ENCODE measurements at places on chromosomes 6 and 20. TPM values are rescaled to one million over a fixed set of nuclear protein-coding genes. Genes with fewer than 3 reads are reported as not detected.

Gene SLA2
- total RNA-seq = not detected

Gene SYCP2
- total RNA-seq = 0.28 TPM

Gene KIAA0408
- total RNA-seq = not detected

Gene MYLK4
- total RNA-seq = 0.66 TPM

Gene BLTP3A
- 7.5 TPM for total RNA-seq

Gene LCA5
- total RNA-seq = 6.1 TPM

Gene MYO6
- total RNA-seq = 25.2 TPM

DNA sequence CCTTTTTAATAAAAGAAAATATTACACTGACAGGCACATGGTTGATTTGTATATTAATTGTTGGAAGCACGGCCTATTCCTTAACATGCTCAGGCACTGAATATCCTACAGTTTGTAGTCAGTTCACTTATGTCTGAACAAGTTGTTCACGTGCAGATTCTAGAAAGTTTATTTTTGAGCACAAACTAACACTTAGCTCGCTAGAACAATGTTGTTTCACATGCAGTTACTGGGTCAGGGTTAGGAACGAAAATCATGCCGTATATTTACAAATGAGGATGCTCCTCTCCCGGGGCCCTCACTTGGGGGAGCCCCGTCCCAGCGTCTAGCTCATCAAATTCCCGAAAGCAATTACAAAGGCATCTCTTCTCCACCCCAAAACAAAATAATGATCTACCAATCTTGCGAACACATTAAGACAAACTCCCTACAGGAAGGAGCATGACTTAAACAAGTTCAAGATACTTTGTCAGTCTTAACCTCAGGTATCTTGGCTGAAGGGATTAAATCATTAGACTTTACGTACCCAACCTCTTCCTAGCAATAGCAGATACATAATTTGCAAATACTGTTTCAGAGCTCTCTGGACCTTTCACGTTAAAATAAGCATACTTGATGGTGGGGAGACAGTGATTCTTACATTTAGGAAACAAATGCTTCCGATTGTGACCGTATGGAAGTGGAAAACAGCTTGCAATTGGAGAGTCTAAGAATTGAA is 1.5 kb downstream of the MAP7 start:
- no peak for DNase-seq

GRCh38 chr20:62148908-62149314 is 5.3 kb downstream of the SS18L1 start:
- DNase-seq = no peak

- DNase-seq = no peak
Observed at GRCh38 chr6:143337201-143337949, 113.1 kb downstream of the ADAT2 start.

GRCh38 chr6:63899550-63899949 is 263.9 kb downstream of the PHF3 start:
- DNase-seq = no peak

- DNase-seq = no peak
Observed at GRCh38 chr6:138847884-138848283, 52.0 kb downstream of the ECT2L start.

DNA sequence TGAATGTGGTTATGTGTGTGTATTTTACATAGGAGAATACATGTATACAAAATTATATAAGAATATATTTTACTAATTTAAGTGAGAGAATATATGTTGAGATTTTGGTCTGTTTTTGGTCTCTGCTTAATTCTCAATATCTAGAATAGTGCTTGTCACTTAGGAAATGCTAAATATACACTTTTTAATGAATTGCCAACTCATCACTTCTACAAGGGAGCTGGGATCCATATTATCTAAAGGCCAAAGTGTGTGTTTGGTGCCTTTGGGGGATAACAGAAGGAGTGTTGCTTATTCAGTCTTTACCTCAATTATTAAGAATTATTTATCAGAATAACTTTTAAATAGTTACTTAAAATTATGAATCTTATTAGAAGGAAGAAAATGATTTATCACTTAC is 1304.8 kb downstream of the HACE1 start:
- DNase-seq = no peak
